Left kidney (tissue), 8 donors: ENCODE measurements at places on chromosomes 3 and 15. TPM values are rescaled to one million over a fixed set of nuclear protein-coding genes. Genes with fewer than 3 reads are reported as not detected.

Gene VEPH1
- polyA plus RNA-seq: 56.0 TPM

Gene FAM219B
- 60.9 TPM for polyA plus RNA-seq

Gene ADCY5
- polyA plus RNA-seq: 10.6 TPM

Gene NCBP2
- polyA plus RNA-seq: 110 TPM

Gene BFSP2
- polyA plus RNA-seq: 0.33 TPM

Gene OIP5
- 12.5 TPM for polyA plus RNA-seq

Gene CLDN1
- polyA plus RNA-seq: 58.2 TPM

Gene CPN2
- 0.80 TPM for polyA plus RNA-seq

Gene CD96
- polyA plus RNA-seq: 2.0 TPM

Gene PIGZ
- polyA plus RNA-seq: 1.8 TPM

Gene GABRA5
- 0.38 TPM for polyA plus RNA-seq

Gene GPR171
- polyA plus RNA-seq: not detected

Gene ENTPD3
- 2.9 TPM for polyA plus RNA-seq
